ENCODE measurements at places on chromosomes 5 and 9. TPM values are rescaled to one million over a fixed set of nuclear protein-coding genes. Genes with fewer than 3 reads are reported as not detected.

- no peak for DNase-seq
Measured at GRCh38 chr5:53934151-53934820, 373.8 kb downstream of the NDUFS4 start.

- no peak for DNase-seq
Measured at GRCh38 chr5:78534148-78534904, 114.2 kb downstream of the LHFPL2 start.

DNA sequence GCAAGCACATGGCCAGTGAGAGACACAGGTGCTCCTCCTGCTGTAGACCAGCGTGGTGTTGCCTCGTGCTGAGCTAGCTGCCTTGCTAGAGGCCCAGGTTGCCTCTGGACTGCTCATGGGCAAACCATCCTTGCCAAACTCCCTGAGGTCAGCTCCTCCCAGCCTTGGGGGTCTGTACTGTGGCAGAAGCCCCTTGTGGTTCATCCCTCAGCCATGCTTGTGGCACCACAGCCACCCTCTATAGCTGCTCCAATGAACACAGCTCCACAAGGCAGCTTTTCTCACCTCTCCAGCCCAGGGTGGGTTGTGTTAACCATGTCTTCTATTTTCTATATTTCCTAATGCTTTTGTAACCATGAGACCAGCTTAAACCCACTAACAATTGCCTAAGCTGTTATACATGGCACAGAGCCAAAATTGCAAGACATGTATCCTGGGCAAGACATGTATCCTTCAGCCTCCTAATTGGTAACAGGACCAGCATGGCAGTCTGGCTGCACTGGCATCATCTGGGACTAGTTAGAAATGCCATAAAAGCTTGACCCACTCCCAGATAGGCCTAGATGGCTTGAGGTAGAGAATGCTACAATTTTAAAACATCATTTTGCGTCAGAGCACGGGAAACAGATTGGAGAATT, 183.1 kb upstream of the S1PR3 start:
- DNase-seq: no peak

The HSD17B3 gene
- polyA plus RNA-seq: 0.89 TPM

GRCh38 chr5:132258102-132259068, 889 bp downstream of the PDLIM4 start:
- DNase-seq: no peak

The PCDHGC4 gene
- polyA plus RNA-seq: 2.8 TPM

GRCh38 chr9:7097785-7098752, 340.3 kb downstream of the KDM4C start:
- DNase-seq: no peak

DNA sequence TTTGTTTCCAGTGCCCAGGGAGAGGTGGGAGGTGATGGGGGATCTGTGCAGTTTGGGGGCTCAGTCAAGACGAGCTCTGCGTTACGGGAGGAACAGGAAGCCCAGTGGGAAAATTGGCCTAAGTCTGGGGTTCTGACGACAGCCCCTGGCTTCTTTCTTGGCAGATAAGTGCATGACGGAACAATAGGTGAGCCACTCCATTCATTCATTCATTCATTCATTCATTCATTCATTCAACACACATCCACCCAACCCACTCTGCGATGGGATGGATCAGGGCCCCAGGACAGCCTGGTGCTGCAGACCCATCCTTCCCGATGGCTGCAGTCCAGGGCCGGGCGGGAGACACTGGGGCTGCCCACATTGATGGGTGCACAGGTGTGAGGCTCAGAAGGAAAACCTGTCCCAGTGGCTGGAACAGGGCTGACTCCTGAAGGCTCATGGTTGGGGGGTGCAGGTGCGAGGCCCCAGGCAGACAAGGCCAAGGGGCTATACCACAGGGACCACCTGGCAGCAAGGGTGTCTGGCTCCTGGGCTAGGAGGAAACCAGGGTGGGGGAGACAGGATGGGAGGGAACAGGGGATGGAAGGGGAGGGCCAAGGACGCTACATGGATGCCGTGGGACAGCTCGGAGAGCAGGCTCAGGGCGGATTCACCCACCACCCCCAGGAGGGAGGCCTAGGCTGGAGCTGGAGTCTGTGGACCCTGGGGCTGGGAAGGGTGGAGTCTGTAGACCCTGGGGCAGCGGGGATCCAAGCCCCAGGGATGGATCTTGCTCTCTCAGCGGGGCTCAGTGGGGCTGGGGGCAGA, 1.9 kb upstream of the LCNL1 start:
- DNase-seq: no peak

DNA sequence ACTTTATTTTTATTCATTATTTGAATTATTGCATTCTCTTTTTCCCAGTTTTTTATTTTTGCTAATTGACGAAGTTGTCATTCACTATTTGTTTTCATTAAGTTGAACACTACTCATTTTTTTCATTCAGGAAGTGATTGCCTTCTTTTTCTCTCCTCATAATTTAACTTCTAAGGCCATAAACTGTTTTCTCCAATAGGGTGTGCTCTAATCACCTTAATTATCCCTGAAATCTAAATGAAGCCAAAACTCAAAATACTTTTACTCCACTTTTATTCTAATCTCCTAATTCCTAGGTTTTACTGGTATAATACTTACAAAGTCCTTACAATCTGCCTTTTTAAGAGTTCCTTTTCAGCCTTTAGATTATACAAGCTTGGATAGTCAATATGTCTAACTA, 2.9 kb upstream of the OR13C2 start:
- no peak for DNase-seq

GRCh38 chr5:142819292-142819691, 49.1 kb downstream of the ARHGAP26 start:
- DNase-seq: no peak

The LHX3 gene
- polyA plus RNA-seq: not detected

DNA sequence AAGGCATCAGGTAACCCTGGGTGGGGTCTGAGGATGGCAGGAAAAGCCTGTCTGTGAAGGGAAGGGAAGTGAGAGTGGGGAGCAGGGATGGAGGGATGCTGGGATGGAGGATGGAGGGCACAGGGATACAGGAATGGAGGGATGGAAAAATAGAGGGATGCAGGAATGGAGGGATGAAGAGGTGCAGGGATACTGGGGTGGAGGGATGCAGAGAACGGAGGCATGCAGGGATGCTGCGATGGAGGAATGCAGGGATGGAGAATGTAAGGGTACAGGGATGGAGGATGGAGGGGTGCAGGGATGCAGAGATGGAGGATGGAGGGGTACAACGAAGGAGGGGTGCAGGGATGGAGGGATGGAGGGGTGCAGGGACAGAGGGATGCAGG, 9.1 kb downstream of the PTGES2 start:
- no peak for DNase-seq

GRCh38 chr5:109453251-109453650, 43.5 kb upstream of the PJA2 start:
- DNase-seq: no peak

DNA sequence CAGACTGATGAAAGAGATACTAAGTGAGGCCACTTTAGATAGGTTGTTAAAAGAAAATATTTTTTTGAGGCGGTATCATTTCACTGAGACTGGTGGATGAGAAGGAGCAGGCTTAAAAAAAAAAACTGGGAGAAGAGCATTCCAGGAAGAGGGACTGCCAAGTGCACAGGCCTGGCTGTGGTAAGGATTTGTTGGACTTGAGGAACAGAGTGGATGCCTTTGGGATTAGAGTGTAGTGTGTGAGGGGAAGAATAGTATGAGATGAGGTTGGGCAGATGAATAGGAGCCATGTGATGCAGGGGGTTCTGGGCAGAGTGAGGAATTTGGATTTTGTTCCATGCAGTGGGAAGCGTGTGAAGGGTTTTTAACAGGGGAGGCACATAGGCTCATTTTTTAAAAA, 57.9 kb downstream of the PBX3 start:
- no peak for DNase-seq

The NR6A1 gene
- 0.30 TPM for polyA plus RNA-seq

The ANKRD31 gene
- 0.48 TPM for polyA plus RNA-seq

The GSN gene
- 264 TPM for polyA plus RNA-seq

The FBXL7 gene
- 79.3 TPM for polyA plus RNA-seq

The SOX30 gene
- polyA plus RNA-seq: 0.30 TPM

- DNase-seq: no peak
Measured at GRCh38 chr9:26308328-26308727, 584.3 kb downstream of the CAAP1 start.

The TLR4 gene
- polyA plus RNA-seq: 8.1 TPM

DNA sequence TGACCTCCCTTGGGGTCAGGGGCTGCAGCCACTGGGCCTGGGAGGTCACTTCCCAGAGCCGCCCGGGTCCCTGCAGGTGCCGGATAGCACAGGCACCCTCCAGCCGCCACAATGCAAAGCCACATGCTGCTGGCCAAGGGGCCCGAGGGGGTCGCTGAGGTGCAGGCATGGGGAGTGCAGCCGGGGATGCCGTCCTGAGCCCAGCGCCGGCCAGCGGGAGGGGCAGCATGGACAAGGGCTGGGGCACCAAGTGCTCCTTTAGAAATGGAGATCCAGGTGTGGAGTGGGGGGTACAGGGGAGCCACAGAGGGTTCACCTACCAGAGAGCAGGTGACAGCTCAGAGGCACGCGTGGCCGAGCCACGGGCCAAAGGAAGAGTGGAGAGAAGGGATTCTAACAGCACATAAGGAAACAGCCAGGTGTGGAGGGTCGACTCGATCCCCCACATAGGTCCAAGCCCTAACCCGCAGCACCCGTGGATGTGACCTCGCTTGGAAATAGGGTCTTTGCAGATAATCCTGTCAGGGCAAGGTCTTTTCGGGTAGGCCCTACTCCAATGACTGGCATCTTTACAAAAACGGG, 24.7 kb downstream of the ZDHHC11B start:
- DNase-seq: no peak

- DNase-seq: no peak
Measured at GRCh38 chr9:114347675-114348074, 18.0 kb downstream of the ORM2 start.

- no peak for DNase-seq
Measured at GRCh38 chr5:14453481-14453880, 128.1 kb upstream of the OTULINL start.

DNA sequence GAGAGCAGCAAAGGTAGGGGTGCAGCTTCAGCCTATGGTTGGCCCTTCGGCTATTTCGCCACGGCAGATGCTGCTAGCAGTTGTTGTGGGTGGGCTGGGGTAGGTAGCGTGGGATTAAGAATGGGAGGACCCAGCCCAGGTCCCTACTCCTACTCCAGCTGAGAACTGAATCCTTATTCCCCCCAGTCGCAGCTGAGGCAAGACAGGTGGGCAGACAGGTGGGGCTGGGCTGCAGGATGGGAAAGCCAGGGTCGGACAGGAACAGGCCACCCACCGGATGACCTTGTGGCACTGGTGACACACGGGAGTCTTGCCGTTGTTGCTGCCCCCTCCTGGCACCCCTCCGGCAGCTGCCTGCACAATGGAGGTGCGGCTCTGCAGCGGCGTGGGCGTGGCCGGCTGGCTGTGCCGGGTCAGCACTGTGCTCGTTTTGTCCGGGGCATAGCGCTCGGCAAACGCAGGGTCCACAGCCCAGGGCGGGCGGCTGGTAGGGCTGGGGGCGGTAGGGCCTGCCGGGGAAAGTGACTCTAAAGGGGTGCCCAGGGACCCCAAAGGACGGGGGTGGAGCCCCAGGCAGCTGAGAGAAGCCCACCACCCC, 8.2 kb downstream of the PDLIM7 start:
- no peak for DNase-seq

DNA sequence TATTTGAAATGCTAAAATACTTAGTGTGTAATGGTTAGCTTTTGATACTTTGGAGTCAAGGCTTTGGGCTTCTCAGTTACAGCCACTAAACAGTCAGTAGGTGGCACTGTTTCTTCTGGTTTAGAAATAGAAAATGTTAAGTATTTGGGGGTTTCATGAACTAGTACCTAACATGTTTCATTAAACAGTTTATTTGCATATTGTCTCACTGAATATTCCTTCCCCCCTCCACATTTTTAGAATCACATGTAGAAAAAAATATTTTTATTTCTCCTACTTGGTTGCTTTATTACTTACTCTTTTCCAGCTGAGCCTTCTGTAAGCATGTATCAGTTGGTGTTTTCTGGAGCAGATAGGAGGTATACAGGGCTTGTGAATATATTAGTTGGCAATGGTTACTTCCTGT, 48.0 kb downstream of the IPO11 start:
- DNase-seq: peak; percentile 7

GRCh38 chr5:17037751-17038150, 101.7 kb upstream of the MYO10 start:
- DNase-seq: no peak

GRCh38 chr5:36462295-36463021, 143.9 kb upstream of the SLC1A3 start:
- no peak for DNase-seq

Measured in left renal pelvis (tissue), 4 donors.